NCI-H460 (cell line): ENCODE measurements at places on chromosomes 7 and 10. TPM values are rescaled to one million over a fixed set of nuclear protein-coding genes. Genes with fewer than 3 reads are reported as not detected.

SPAG6 gene
- total RNA-seq, result not detected in 2 replicates

CABCOCO1 gene
- total RNA-seq, result 0.22 TPM in 1 of 2 replicates, not detected in the other

GTF2I gene
- total RNA-seq, result 56.6 and 58.4 TPM in 2 replicates

CDHR1 gene
- 0.07 and 0.35 TPM in 2 replicates for total RNA-seq

RADIL gene
- total RNA-seq, result 11.5 and 13.1 TPM in 2 replicates

TEX36 gene
- total RNA-seq, result not detected in 2 replicates

TAS2R5 gene
- 0.50 and 0.66 TPM in 2 replicates for total RNA-seq

HYAL4 gene
- total RNA-seq, result not detected in 2 replicates

HACD1 gene
- total RNA-seq, result 43.5 and 44.2 TPM in 2 replicates
